ENCODE measurements at places on chromosomes 3 and 15. TPM values are rescaled to one million over a fixed set of nuclear protein-coding genes. Genes with fewer than 3 reads are reported as not detected.

Gene CYP1A2
- not detected for polyA plus RNA-seq

GRCh38 chr15:95563634-95564033 lies 766.9 kb upstream of the NR2F2 start:
- DNase-seq, result no peak

DNA sequence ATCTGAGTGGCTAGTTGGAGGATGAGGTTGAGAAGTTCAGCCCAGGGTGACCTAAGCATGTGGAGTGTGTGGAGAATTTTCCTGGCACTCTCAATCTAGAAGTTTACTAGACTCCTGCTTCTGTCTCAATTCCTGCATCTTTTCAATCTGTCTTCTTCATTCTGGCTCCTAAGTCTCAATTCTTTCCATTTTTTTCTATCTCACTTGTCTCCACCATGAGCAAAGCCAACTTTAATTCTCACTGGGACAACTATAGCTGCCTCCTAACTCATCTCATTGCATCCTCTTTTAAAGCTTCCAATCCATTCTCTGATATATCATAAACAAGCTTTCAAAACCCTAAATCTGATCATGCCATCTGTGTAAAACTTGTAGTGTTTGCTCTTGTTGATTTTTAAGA lies 569.3 kb downstream of the NAALADL2 start:
- peak; percentile 49 for DNase-seq

Gene ACKR2
- 0.49 TPM for polyA plus RNA-seq

Gene TATDN2
- polyA plus RNA-seq, result 18.4 TPM

GRCh38 chr3:171497468-171497867 lies 37.3 kb upstream of the TNIK start:
- no peak for DNase-seq

GRCh38 chr3:184289426-184289938 lies 9.6 kb upstream of the PSMD2 start:
- no peak for DNase-seq

- DNase-seq, result no peak
Measured at GRCh38 chr15:74780523-74781430, 1.1 kb upstream of the CSK start.

GRCh38 chr3:178097576-178097975 lies 438.7 kb upstream of the KCNMB2 start:
- DNase-seq, result no peak

DNA sequence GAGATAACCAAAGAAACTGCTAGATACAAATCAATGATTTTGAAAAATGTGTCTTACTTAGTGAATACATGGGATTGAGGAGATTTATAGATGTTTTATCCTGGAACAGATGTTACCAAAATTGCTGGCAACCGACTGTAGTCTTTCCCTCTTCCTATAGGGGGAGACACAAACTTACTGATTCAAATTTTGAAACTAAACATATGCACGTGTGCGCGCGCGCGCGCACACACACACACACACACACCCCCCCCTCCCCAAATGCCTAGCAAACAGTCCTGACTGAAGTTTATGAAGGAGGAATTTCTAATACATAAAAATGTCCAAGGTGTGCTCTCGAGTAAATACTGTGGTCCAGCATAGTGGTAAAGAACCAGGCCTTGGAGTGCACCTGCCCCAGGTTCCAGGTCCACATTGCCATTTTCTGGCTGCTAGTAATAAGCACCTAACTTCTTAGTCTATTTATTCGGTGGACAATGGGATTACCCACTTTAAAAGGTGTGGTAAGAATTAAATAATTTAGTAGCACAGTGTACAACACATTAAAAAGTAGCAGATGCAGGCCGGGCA lies 18.5 kb upstream of the C3orf62 start:
- DNase-seq, result no peak

Gene MESP2
- 0.22 TPM for polyA plus RNA-seq

GRCh38 chr15:23687143-23687470 lies at the start of gene NDN:
Gene NDN (minus strand): TSS chr15:23687305. CDS start chr15:23687217, 88 bp downstream.
- DNase-seq, result peak; percentile 81

DNA sequence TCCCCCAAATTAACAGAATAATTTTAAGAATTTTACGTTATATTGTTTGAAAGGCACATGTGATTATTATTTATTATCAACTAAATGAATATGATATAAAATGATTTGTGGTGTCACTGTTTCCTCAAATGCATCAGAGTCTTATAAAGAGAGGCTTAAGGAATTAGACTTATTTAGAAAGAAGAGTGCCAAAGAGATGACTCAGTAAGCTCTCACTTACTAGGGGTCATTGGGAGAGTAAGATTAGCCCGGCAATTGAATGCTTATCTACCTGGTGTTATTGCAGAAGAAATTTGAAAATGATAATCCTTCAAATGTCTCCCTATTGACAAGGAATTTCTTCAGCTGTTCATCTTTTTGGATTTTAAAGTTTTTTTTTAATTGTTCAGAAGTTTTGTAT lies 408.7 kb downstream of the OXSM start:
- DNase-seq, result no peak

DNA sequence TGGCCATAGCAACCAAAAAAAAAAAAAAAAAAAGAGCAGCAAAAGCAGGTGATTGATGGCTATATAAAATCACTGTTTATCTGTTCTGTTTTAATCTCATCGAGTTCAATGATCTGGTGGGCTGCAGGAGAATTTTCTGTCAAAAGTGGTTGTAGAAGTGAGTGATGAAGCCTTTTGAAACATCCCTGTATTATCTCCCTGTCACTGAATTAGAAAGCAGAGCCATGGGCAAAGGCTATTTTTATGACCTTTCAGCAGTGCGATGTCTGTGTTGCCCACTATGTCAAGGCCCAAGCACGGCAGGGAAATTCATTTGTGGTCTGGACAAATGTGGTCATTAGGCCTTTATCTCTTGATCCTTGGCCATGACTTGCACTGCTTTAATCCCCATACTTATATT lies 59.9 kb downstream of the OTOL1 start:
- no peak for DNase-seq

DNA sequence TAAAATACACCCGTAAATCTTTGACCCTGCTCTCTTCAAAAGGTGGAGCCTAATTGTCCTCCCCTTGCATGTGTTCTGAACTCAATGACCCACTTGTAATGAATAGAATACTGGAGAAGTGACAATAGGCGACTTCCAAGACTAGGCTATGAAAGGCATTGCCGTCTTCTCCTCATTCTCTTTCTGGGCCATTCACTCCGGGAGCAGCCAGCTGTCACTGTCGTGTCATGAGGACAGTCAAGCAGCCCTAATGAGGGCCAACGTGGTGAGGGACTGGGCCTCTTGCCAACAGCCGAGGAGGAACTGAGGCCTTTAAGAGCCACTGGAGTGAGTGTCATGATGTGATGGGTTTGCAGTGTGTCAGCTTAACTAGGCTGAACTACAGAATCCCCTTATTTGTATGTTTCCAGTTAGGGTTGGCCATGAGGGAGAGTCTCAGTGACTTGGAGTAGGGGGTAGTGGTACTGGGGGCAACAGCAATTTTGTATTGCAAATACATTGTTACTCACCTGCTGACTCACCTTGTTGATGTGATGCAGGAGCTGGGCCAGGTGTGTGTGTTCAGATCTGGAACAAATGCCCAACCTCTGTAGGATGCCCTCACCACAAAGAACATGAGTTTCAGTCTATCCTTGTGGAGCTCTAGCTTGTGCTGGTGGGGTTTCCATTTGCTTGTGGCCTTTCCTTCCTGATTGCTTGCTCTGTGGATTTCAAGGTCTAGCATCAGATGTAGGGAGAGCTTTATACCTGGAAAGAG lies 188.5 kb upstream of the PROK2 start:
- no peak for DNase-seq

- no peak for DNase-seq
Measured at GRCh38 chr15:85693277-85693676, 101.4 kb downstream of the KLHL25 start.

GRCh38 chr3:10753964-10754363 lies 62.1 kb upstream of the SLC6A11 start:
- peak; percentile 18 for DNase-seq

DNA sequence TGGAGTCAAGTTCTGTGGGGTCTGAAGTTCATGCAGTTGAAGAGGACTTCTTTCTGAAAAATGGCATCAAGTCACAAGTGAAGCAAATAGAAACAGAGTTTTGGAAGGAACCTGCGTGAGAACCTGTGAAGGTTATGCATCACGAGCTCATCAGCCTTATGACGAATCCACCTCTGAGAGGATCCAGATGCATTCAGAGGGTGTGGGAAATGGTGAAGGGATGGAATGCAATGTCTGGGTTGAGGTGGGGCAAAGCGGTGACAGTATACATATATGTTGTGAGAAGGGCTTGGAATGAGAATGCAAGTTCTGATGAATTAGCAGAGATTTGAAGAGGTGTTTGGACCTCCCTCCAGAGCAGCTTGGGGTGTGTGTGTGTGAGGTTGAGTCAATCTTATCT lies 382.1 kb upstream of the TBL1XR1 start:
- no peak for DNase-seq

DNA sequence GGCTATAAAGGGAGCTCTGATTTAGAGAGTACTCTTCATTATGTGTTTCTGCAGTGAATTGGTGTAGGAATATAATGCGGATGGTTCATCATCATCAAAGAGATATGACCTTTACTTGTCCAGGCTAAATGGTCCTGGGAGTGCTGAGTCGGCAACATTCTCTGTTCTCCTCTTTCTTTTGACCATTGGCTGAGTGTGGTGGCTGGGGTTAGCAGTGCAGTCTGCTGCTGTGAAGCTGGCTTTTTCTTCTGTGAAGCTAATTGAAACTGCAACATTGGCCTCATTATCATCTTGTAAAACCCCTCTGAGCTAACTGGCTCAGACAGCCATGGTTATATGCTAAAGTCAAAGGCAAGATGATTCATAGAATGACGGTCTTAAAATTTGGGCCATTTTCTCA lies 83.8 kb downstream of the THRB start:
- no peak for DNase-seq

- no peak for DNase-seq
Measured at GRCh38 chr15:34941831-34942230, 27.7 kb downstream of the AQR start.

DNA sequence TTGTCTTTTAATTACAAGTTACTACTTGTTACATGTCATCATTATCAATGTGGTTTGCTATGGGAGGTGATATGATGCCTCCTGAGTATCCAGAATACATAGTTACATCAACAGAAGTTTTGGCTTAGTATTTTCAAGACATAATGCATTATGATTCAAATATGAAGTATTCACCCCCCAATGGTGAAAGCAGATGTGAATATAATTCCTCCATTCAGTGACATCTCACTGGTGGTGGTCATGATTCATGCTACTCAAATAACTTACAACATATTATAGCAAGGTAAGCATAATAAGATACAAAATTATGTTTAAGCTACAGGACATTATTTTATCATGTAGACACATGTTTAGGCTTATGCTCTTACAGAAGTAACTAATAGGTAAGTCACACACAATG lies 34.9 kb upstream of the TTBK2 start:
- DNase-seq, result no peak

Gene FOXP1
- polyA plus RNA-seq, result 18.2 TPM

Gene USP50
- 0.57 TPM for polyA plus RNA-seq

GRCh38 chr3:58025837-58026569 lies 17.8 kb downstream of the FLNB start:
- no peak for DNase-seq

Gene QARS1
- 272 TPM for polyA plus RNA-seq

Gene CAPN3
- 544 TPM for polyA plus RNA-seq

DNA sequence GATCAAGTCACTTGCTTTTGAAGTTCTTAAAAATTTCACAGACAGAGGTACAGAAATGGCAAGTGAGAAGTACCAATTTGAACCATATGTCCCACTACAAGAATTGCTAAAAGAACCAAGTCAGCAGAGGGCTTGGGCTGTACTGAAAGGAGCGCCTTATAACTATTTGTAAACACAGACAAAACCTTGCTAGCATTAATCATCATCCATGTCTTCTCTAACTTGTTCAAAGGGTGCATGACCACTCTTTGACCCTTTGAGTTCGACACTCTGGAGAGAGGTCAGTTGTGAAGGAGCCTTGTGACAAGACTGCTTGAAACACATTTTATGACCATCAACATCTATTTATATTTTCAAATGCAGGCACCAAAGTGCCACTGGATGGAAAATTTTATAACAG lies 191.7 kb downstream of the PDZRN3 start:
- no peak for DNase-seq

DNA sequence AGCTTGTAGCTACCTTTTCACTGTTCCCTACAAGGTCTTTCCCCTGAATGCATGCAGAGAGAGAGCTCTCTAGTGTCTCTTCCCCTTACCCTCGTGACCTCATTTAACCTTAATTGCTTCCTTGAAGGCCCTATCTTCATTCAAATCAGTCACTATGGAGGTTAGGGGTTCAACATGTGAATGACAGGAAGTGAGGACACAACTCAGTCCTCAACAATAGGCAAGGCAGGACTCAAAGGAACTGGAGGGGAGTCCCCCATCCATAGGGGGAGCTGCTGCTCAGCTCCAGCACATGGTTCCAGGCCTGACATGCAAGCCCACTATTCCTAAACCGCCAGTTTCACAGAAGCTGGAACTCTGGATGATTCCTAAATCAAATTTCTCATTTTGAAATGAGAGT lies 33.8 kb upstream of the GYG1 start:
- DNase-seq, result no peak

- DNase-seq, result no peak
Measured at GRCh38 chr15:82003916-82004315, 41.9 kb downstream of the MEX3B start.

Gene GRAMD1C
- polyA plus RNA-seq, result 1.7 TPM

- peak; percentile 49 for DNase-seq
Measured at GRCh38 chr3:52088445-52089367, 32.3 kb upstream of the DUSP7 start.

DNA sequence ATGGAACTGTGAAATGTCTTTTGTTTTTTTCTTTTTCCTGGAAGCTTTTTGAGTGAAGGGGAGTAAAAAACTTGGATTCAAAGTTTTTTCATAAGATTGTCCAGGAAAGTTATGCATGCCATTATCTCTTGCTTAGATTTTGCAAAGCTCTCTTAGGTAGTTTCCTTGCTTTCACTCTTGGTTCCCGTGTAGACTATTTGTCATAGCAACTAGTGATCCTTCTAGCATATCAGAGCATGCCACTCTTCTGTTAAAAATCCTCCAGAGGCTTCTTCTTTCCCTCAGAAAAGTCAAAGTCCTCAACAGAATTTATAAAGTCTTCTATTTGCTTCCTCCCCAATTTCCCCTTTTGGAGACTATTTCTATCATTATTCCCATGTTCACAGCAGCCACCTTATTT lies 21.1 kb downstream of the GTF2E1 start:
- DNase-seq, result no peak

Gene GUCA1C
- not detected for polyA plus RNA-seq

DNA sequence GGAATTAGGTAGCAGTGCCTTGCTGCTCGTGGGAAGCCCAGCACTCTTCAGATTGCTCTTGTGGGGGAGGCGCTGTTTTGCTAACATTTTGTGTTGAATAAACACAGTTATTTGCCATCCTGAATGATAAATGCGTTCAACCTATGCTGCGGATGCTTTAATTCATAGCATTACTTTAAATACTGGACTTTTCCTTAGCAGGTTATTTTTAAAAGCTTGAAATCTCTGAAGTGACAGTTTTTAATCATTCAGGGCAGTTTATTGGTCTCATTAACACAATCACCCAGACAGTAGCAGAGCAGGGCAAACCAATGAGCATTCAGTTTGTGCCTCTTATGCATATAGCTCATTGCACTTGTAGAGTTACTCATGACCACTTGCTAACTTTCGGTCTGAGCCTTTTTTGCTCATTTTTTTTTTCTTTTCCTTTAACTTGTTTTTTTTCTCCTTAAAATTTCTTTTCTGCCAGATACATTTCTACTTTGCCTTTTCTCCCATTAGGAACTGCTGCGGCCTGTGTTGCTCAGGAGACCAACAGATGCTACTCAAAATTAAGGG lies 5.2 kb downstream of the CACNA2D3 start:
- DNase-seq, result no peak

All from hindlimb muscle (tissue), 1 donor.